SJCRH30 (cell line): ENCODE measurements at places on chromosomes 1 and 21.

GRCh38 chr1:103341377-103341880 is 184.1 kb upstream of the RNPC3 start:
- no peaks in the 10 kb centered on the region for H3K27me3 ChIP-seq
- H3K27ac ChIP-seq: no peak overlapping the region
- H3K36me3 ChIP-seq: no peaks in the 10 kb centered on the region
- H3K4me3 ChIP-seq: no peak overlapping the region
- H3K4me1 ChIP-seq: no peaks in the 10 kb centered on the region

DNA sequence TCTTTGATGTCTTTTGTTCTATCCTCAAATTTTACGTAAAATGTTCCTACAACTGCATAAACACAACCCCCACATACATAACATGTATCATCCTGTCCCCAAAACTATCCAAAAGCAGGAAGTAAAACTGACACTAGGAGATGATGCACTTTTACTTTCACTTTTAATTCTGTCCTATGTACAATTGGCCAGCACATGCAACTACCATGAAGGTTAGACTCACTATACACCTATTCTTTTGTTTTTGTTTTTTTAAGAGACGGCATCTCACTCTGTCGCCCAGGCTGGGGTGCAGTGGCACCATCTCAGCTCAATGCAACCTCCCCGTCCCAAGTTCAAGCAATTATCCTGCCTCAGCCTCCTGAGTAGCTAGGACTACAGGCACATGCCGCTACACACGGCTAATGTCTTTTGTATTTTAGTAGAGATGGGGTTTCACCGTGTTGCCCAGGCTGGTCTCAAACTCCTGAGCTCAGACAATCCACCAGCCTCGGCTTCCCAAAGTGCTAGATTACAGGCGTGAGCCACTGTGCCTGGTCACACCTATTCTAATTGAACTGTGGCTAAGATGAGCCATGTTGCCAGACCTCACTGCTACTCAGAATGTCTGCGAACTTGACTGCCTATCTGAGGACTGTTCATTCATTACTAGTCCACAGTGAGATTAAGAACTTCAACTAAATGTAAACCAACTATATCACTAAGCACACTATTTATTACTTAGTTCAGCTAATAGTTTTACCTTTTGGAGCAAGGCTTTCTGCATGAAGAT is 48.0 kb downstream of the TOR3A start:
- H3K4me3 ChIP-seq: no peak overlapping the region
- no peak overlapping the region for H3K27ac ChIP-seq
- peaks cover 16% of the 10 kb centered on the region; the same call in 1 of the 2 replicates for H3K36me3 ChIP-seq
- no peaks in the 10 kb centered on the region for H3K27me3 ChIP-seq
- H3K4me1 ChIP-seq: no peaks in the 10 kb centered on the region
- no peak for DNase-seq

GRCh38 chr1:160264795-160265307 is 2.5 kb upstream of the DCAF8 start:
- no peak overlapping the region for H3K4me3 ChIP-seq
- DNase-seq: no peak
- H3K4me1 ChIP-seq: peaks cover 13% of the 10 kb centered on the region
- no peaks in the 10 kb centered on the region for H3K36me3 ChIP-seq

GRCh38 chr21:42269386-42269785 is 45.8 kb downstream of the TFF3 start:
- H3K27me3 ChIP-seq: 0 out of 2 replicates have a peak, but pooled peaks cover 1% of the 10 kb centered on the region
- no peak overlapping the region for H3K4me3 ChIP-seq
- H3K36me3 ChIP-seq: no peaks in the 10 kb centered on the region
- DNase-seq: no peak
- no peak overlapping the region for H3K27ac ChIP-seq

GRCh38 chr1:229893762-229894444 is 173.1 kb upstream of the GALNT2 start:
- no peaks in the 10 kb centered on the region for H3K36me3 ChIP-seq
- no peak overlapping the region for H3K27ac ChIP-seq
- H3K4me1 ChIP-seq: no peaks in the 10 kb centered on the region
- peak; percentile 7 for DNase-seq
- no peak overlapping the region for H3K4me3 ChIP-seq

GRCh38 chr21:42038826-42039425 is 28.8 kb upstream of the ZBTB21 start:
- no peak overlapping the region for H3K4me3 ChIP-seq
- no peak for DNase-seq
- H3K27ac ChIP-seq: no peak overlapping the region
- H3K36me3 ChIP-seq: no peaks in the 10 kb centered on the region
- peaks cover 7% of the 10 kb centered on the region; the same call in 1 of the 2 replicates for H3K4me1 ChIP-seq
- H3K27me3 ChIP-seq: no peaks in the 10 kb centered on the region

DNA sequence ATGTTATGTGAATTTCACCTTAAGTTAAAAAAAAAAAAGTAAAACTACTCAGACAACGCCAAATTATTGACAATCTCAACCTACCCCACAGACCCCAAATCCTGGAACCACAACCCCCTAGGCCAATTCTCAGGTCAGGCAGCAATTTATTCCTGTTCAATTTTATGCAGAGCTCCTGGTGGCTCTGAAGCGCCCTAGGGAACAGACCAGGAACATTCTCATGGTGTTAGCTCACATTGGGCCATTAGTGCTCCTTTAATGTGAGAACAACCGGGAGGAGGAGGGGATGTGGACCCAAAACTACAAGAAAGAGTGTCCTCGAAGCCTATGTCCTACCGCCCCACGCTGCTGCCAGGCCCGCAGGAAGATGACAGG is 403 bp upstream of the PSEN2 start:
- peak overlapping the region; percentile 80 for H3K4me3 ChIP-seq
- DNase-seq: no peak
- H3K27me3 ChIP-seq: no peaks in the 10 kb centered on the region
- peak overlapping the region; percentile 49; the same call in 1 of the 2 replicates for H3K27ac ChIP-seq

- peak overlapping the region; percentile 74 for H3K27ac ChIP-seq
- DNase-seq: peak; percentile 89
- no peak overlapping the region for H3K4me3 ChIP-seq
- H3K4me1 ChIP-seq: peaks cover 18% of the 10 kb centered on the region
These were observed 40.7 kb upstream of the PRKACB start for GRCh38 chr1:84103197-84103992.

DNA sequence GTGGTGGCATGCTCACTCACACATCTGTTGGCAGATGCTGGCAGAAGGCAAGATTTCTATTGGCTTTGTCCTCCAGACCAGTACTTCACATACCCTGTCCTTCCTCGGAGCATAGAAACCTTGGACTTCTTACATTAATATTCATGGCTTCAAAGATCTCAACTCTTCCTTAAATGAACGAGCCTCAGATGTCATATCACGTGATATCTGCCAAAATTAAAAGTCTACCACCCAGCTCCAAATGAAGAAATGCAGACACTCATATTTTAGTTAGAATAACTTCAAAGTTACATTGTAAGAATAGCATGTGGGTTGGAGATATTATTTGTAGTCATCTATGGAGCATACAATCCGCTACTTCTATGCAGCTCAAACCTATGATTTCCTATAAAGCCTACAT is 1994.9 kb downstream of the NCAM2 start:
- peak; percentile 9 for DNase-seq
- no peaks in the 10 kb centered on the region for H3K27me3 ChIP-seq
- H3K27ac ChIP-seq: peak overlapping the region; percentile 57
- H3K36me3 ChIP-seq: no peaks in the 10 kb centered on the region
- peaks cover 14% of the 10 kb centered on the region for H3K4me1 ChIP-seq
- peak overlapping the region; percentile 45 for H3K4me3 ChIP-seq

- H3K4me3 ChIP-seq: no peak overlapping the region
- DNase-seq: peak; percentile 21
- H3K36me3 ChIP-seq: no peaks in the 10 kb centered on the region
- H3K4me1 ChIP-seq: peaks cover 6% of the 10 kb centered on the region; the same call in 1 of the 2 replicates
- no peaks in the 10 kb centered on the region for H3K27me3 ChIP-seq
- H3K27ac ChIP-seq: no peak overlapping the region
These were observed 314.9 kb downstream of the KIF26B start for GRCh38 chr1:245469734-245470133.

GRCh38 chr1:34762474-34763141 is 3.1 kb downstream of the GJB4 start:
- no peak overlapping the region for H3K27ac ChIP-seq
- H3K36me3 ChIP-seq: no peaks in the 10 kb centered on the region
- H3K4me3 ChIP-seq: no peak overlapping the region

- H3K27me3 ChIP-seq: no peaks in the 10 kb centered on the region
- peaks cover 22% of the 10 kb centered on the region for H3K4me1 ChIP-seq
- no peak overlapping the region for H3K27ac ChIP-seq
- no peak for DNase-seq
- H3K4me3 ChIP-seq: no peak overlapping the region
- no peaks in the 10 kb centered on the region for H3K36me3 ChIP-seq
These were observed 30.8 kb downstream of the XCL2 start for GRCh38 chr1:168512864-168513595.

GRCh38 chr1:32066489-32066873 is 6.3 kb upstream of the TMEM39B start:
- no peak overlapping the region for H3K27ac ChIP-seq
- H3K27me3 ChIP-seq: no peaks in the 10 kb centered on the region
- DNase-seq: peak; percentile 60
- no peak overlapping the region for H3K4me3 ChIP-seq

DNA sequence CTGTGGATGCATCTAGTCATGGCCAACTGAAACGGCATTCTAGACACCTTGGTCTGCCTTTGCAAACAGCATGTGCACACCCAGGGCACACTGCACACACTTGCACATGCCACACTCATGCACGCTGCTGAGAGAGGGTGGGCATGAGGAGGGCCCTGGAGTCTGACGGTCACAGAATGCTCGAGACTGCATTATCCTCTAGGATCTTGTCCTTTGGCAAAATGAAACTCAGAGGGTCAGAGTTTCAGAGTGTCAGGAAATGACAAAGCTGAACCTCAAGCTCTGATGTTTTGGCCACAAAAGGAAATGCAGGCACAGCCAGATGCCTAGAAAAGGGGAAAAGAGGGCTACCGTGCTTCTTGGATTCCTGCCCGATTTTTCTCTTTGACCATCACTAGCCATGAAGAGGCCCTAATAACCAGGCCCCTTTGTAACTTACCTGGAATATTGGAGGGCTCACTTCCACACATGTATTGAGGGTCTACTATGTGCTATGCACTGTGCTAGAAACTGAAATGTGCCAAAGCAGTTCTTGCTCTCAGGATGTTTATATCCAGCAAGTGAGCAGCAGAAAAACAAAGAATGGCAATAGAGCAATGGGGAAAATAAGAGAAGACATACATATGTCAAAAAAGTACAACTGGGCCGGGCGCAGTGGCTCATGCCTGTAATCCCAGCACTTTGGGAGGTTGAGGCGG is 65.4 kb downstream of the TOMM20 start:
- no peak for DNase-seq
- no peak overlapping the region for H3K4me3 ChIP-seq
- H3K4me1 ChIP-seq: peaks cover 15% of the 10 kb centered on the region
- no peaks in the 10 kb centered on the region for H3K36me3 ChIP-seq

- DNase-seq: no peak
- peaks cover 19% of the 10 kb centered on the region for H3K27me3 ChIP-seq
- H3K27ac ChIP-seq: no peak overlapping the region
- H3K36me3 ChIP-seq: no peaks in the 10 kb centered on the region
- H3K4me1 ChIP-seq: no peaks in the 10 kb centered on the region
These were observed 7.5 kb downstream of the RNF220 start for GRCh38 chr1:44412601-44413000.

GRCh38 chr1:25194054-25194453 is 38.2 kb downstream of the SYF2 start:
- peaks cover 13% of the 10 kb centered on the region; the same call in 1 of the 2 replicates for H3K4me1 ChIP-seq
- H3K27ac ChIP-seq: no peak overlapping the region
- DNase-seq: no peak

- no peaks in the 10 kb centered on the region for H3K4me1 ChIP-seq
- no peaks in the 10 kb centered on the region for H3K36me3 ChIP-seq
- H3K27me3 ChIP-seq: no peaks in the 10 kb centered on the region
- H3K27ac ChIP-seq: no peak overlapping the region
- DNase-seq: no peak
These were observed 12.6 kb upstream of the BARHL2 start for GRCh38 chr1:90729504-90730242.

DNA sequence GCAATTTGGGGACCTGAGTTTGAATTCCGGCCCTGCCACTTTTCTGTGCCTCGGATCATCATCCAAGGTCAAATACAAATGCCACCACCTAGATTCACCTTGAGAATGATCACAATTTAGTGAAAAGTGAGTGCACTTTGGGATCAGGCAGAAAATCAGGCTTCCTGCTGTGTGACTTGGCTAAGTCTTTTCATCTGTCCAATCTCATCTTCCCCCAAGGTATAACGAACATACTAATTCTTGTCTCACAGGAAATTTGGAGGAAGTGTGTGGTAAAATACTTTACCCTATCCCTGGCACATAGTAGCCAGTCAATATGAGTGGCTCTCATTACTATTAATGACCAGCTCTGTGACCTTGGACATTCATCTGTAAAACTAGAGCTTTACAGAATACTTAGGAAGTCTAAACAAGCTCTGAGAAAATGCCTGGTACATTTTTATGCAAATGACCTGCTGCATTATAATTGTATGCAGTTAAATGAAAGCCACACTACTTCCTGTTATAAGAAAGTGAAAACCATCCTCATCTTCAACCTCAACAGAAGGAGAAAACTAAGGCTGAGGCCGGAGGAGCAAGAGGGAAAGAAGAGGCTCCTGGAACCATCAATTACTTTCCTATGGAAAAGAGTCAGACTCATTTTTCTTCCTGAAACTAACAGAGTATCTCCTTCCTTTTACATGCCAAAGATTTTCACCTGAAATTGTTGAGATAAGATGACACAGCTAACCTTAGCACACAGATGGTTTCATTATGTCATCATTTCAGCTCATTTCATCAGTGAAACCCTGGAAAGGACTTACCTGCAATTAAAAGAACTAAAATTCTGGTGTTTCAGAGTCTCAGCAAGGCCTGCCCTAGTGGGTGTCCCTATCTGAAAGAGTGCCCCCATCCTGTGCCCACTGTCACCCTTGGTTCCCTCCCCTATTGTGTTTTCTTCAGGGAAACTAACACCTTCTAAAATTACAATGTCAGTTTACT is 32.6 kb upstream of the RGS8 start:
- no peak overlapping the region for H3K27ac ChIP-seq
- DNase-seq: no peak
- no peaks in the 10 kb centered on the region for H3K36me3 ChIP-seq
- H3K4me1 ChIP-seq: no peaks in the 10 kb centered on the region
- no peaks in the 10 kb centered on the region for H3K27me3 ChIP-seq

DNA sequence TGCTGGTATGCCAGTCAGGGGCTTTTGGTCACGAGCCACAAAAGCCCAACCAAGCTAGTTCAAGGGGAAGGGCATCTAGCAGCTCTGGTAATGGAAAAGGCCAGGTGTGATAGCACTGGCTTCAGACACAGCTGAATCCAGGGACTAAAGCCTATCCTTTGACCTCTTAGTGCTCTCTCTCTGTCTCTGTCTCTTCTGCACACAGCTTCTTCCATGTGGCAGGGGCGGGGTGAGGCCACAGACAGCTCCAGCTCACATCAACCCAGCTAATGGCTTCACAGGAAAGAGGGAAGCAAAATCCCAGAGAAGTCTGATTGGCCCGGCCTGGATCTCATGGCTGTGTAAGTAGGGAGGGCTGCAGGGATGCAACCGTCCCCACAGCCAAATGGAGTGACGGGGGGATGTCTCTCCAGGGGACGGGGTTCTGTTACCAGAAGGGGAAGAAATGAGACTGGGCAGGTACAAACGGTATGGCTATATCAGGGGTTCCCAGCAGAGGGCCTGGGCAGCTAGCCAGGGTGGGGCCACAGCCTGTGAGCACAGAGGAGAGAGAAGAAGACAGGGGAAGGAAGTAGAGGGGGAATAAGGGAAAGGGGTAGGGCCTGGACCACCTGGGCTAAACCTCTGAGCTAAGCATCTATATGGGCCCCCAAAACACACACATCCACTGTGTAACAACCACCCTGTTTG is 42.4 kb downstream of the FBXO2 start:
- H3K4me3 ChIP-seq: no peak overlapping the region
- H3K27ac ChIP-seq: no peak overlapping the region
- no peaks in the 10 kb centered on the region for H3K36me3 ChIP-seq
